ENCODE measurements at places on chromosomes 6 and 20.

DNA sequence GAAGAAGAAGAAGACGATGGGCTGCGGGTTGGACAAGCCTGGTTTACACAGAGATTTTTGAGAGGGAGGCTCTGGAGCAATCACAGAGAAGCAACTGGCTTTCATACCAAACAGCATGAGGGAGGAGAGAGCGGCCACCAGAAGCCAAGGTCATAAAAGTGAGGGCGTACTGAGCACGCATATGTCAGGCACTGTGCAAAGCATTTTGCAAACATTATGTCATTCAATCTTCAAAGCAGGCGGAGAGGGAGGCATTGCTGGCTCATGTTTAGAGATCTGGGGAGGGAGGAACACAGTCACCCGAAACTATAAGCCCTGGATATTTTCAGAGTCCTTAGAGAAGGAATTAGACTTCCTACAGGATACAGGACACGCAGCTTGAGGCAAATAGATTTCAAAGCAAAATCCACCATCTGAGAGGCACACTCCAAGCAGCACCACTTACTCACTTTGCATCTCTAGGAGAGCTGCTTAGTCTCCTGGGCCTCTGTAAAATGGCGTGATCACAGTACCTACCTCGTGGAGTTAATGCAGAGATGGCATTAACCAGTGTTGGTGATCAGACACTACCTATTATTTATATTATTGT is 24.6 kb downstream of the RAMACL start:
- no peaks in the 10 kb centered on the region for H3K27me3 ChIP-seq
- peaks cover 11% of the 10 kb centered on the region for H3K36me3 ChIP-seq
- peaks cover 34% of the 10 kb centered on the region for H3K4me1 ChIP-seq

DNA sequence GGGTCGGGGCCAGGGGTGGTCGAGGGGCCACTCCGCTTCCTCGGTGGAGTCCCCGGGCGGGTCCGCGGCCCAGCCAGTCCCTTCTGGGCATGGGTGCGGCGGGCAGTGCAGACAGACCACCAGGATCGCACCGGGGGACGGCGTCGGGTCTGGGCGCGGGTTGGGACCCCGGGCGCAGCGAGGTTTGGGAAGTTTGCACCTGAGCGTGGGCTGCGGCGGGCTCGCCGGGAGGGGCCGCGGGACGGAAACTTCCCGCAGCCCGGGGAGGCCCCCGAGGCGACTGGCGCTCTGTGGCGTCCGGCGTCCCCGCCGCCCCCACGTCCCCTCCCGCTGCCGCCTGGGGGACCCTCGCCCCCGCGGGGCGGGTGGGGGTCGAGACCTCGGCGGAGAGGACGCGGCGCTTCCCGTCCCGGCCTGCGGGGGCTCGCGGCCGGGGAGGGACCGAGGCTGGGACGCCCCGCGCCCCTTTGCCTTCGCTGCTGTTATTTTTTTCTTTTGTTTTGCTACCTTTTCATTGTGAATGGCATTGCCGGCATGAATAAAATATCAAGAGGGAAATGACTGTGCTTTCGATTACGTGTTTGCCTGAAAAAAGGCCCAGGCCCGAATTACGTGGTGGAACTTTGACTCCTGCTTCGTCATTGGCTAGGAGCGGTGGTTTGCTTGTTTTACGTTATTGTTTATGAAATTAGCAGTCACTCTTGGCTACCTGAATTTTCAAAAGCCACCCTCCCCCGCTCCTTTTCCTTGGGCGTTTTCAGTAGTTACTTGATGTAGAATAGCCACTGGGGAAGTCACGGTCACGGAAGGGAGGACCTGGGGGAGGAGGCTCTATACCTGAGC is 703 bp downstream of the SNX9 start:
- H3K4me3 ChIP-seq, result peak overlapping the region; percentile 82
- no peaks in the 10 kb centered on the region for H3K4me1 ChIP-seq
- peak overlapping the region; percentile 96 for H3K27ac ChIP-seq
- no peaks in the 10 kb centered on the region for H3K27me3 ChIP-seq
- DNase-seq, result peak; percentile 20

GRCh38 chr20:14712302-14712739 is 374.9 kb upstream of the FLRT3 start:
- peak overlapping the region; percentile 40 for H3K27ac ChIP-seq
- peaks cover 25% of the 10 kb centered on the region for H3K4me1 ChIP-seq
- DNase-seq, result peak; percentile 6
- H3K4me3 ChIP-seq, result no peak overlapping the region
- H3K36me3 ChIP-seq, result no peaks in the 10 kb centered on the region
- no peaks in the 10 kb centered on the region for H3K27me3 ChIP-seq

- H3K27ac ChIP-seq, result no peak overlapping the region
- H3K4me1 ChIP-seq, result no peaks in the 10 kb centered on the region
- DNase-seq, result peak; percentile 38
- no peaks in the 10 kb centered on the region for H3K36me3 ChIP-seq
- peaks cover 15% of the 10 kb centered on the region for H3K27me3 ChIP-seq
These were observed 82.7 kb upstream of the FOXC1 start for GRCh38 chr6:1527073-1527457.

- no peaks in the 10 kb centered on the region for H3K27me3 ChIP-seq
- no peak for DNase-seq
- H3K4me3 ChIP-seq, result no peak overlapping the region
- H3K27ac ChIP-seq, result no peak overlapping the region
- H3K36me3 ChIP-seq, result no peaks in the 10 kb centered on the region
These were observed 903.9 kb upstream of the MAP3K7 start for GRCh38 chr6:91490671-91491301.

- peaks cover 25% of the 10 kb centered on the region for H3K36me3 ChIP-seq
- DNase-seq, result peak; percentile 78
- H3K4me3 ChIP-seq, result peak overlapping the region; percentile 63
- H3K4me1 ChIP-seq, result peaks cover 34% of the 10 kb centered on the region
- peak overlapping the region; percentile 99 for H3K27ac ChIP-seq
These were observed 222.8 kb downstream of the LY86 start for GRCh38 chr6:6811128-6812009.

DNA sequence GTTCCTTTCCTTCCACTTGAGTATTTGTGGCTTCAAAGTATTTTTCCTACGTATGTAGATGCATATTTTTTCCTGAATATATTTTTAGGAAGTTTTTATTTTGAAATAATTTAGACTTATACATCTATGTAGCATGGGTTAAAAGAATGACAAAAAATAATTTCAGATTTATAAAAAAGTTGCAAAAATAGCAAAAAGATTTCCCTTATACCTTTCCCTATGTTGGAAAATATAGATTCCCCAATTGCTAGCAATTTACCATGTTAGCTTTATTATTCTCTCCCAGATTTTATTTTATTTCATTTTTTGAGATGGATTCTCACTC is 69.8 kb downstream of the SCAND1 start:
- H3K27me3 ChIP-seq, result no peaks in the 10 kb centered on the region
- H3K4me1 ChIP-seq, result peaks cover 12% of the 10 kb centered on the region
- DNase-seq, result no peak
- peak overlapping the region; percentile 53 for H3K27ac ChIP-seq

DNA sequence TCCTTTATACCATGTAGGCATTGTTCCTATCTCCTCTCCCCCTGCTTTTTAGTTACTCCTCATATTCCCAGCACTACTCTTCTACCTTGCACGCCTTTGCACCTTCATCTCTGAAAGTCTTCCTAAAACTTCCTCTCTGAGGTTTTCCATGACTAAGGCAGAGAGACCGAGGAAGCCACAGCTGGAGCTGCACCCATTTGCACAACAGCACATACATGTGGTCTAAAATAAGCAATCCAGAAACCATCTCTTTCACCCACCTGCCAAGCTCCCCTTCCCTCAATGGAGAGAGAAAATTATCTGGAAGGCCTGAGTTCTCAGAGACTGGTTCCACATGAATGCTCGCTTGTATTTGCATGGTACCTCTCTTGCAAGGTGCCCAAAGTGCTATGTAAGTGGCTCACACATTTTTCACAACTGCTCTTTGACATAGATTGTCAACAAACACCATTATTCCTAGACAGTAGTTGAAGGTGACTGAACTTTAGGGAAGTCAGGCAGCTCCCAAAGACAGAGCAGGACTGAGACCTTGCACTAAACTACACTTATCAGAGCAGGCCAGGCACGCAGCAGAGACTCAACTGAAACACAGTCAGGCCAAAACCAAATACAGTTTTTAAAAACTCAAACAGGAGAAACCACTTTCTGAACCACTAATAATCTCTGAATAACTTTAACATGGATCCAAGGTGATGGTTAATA is 313.2 kb downstream of the TFAP2A start:
- H3K4me3 ChIP-seq, result no peak overlapping the region
- no peaks in the 10 kb centered on the region for H3K36me3 ChIP-seq
- H3K4me1 ChIP-seq, result peaks cover 8% of the 10 kb centered on the region
- no peaks in the 10 kb centered on the region for H3K27me3 ChIP-seq
- no peak for DNase-seq

- no peak overlapping the region for H3K4me3 ChIP-seq
- DNase-seq, result no peak
- H3K27me3 ChIP-seq, result no peaks in the 10 kb centered on the region
- no peaks in the 10 kb centered on the region for H3K36me3 ChIP-seq
These were observed 16.6 kb downstream of the GJA10 start for GRCh38 chr6:89910902-89911240.

- peaks cover 17% of the 10 kb centered on the region for H3K4me1 ChIP-seq
- no peaks in the 10 kb centered on the region for H3K36me3 ChIP-seq
These were observed 24.7 kb upstream of the BHLHE23 start for GRCh38 chr20:63031251-63032014.

- H3K27me3 ChIP-seq, result no peaks in the 10 kb centered on the region
- no peaks in the 10 kb centered on the region for H3K36me3 ChIP-seq
- H3K27ac ChIP-seq, result no peak overlapping the region
These were observed 315.6 kb upstream of the CITED2 start for GRCh38 chr6:139690007-139690406.

DNA sequence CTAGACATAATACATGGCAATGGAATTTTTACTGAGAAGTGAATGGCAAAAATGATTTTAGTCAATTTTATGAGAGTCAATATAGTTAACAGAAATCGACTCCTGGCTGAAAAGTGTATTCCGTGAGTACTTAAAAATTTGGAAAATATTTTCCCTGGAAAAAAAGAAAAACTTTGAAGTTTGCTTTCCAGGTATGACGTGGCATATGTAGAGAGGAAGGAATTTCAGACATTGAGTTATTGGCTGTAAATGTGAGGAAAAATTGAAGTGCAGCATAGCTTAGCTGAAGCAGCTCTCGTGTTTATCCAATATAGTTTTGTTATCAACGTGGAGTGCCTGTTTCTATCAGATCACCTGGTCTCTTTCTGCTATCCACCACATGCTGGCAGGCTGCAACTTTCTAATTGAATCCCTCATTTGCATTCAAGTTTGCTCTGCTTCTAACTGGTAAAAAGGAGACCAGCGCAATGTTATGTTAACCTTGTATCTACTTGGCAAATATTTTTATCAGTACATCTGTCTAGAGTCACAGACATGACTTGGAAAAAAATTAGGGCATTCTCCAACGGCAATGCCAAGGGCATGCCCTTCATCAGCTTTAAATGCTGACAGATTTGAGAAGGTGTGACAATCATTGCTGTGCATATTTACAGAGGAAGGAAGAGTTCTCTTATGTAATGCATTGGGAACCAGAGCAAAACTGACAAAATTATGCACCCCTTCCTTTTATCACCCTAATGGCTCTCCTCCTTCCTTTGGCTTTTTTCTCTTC is 1102.8 kb upstream of the FLRT3 start:
- H3K27ac ChIP-seq, result no peak overlapping the region
- DNase-seq, result no peak
- H3K36me3 ChIP-seq, result no peaks in the 10 kb centered on the region
- H3K4me3 ChIP-seq, result no peak overlapping the region

DNA sequence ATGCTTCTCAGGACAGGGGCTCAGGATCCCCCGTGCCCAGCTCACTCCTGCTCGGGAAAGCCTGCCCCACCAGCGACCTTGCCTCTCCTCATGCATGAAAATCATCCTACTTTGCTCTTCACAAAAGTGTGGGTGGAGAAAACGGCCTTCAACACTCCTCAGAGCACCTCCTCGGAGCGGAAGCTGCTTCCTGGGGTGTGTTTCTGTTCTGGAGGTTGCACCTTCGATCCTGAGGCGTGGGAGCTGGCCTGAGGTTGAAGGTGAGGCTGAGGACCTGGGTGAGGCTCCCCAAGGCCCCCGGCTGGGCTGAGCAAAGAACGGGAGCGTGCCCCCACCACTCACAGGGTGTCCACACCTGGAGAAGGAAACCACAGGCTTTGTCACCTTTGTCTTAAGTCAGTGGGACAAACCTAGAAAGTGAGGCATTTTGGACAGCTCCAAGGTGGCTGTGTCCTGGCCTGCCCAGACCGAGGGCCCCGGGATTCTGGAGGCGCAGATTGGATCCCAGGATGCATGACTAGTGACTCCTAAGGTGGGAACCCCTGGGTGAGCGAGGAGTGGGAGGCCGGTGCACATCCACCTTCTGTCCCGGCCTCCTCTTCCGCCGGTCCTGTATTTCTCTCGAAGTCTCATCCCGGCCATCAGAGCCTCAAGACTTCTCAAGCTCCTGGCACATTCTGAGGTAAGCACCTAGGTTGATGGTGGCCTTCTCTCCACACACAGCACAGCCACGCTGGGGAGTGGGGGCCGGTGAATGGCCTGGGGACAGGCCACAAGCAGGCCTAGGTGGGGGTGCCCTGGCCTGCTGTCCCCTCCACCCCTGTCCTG is 104.7 kb downstream of the TMEM242 start:
- H3K4me3 ChIP-seq, result no peak overlapping the region
- H3K27me3 ChIP-seq, result no peaks in the 10 kb centered on the region
- H3K36me3 ChIP-seq, result peaks cover 17% of the 10 kb centered on the region
- no peak overlapping the region for H3K27ac ChIP-seq

DNA sequence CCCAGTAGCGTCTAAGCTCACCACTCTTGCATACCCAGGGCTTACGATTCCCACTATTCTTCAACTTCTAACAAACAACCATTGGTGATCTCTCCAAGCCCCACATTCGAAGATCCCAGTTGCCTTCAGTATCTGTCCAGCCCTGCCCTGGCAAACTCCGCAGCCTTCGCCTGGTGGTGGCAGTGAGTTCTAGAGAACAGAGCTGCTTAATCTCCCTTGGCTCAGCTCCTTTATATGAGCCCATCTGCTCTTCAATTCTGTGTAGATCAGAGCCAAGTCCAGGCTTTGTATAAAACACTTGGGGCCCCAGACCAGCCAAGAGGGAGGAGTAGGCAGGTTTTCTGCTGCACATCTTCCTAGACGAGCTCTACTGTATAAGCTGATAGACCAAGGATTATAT is 193.3 kb downstream of the PHACTR1 start:
- no peak for DNase-seq
- H3K4me3 ChIP-seq, result no peak overlapping the region
- no peaks in the 10 kb centered on the region for H3K36me3 ChIP-seq
- no peaks in the 10 kb centered on the region for H3K4me1 ChIP-seq

All from Calu3 (cell line).